Activated CD8-positive, alpha-beta memory T cell treated with anti-CD3 and anti-CD28 coated beads for 48 hours (primary cell): ENCODE measurements at places on chromosomes 12 and 14.
A peak's percentile ranks its signal among the peaks of the same experiment; 100 is the strongest.

DNA sequence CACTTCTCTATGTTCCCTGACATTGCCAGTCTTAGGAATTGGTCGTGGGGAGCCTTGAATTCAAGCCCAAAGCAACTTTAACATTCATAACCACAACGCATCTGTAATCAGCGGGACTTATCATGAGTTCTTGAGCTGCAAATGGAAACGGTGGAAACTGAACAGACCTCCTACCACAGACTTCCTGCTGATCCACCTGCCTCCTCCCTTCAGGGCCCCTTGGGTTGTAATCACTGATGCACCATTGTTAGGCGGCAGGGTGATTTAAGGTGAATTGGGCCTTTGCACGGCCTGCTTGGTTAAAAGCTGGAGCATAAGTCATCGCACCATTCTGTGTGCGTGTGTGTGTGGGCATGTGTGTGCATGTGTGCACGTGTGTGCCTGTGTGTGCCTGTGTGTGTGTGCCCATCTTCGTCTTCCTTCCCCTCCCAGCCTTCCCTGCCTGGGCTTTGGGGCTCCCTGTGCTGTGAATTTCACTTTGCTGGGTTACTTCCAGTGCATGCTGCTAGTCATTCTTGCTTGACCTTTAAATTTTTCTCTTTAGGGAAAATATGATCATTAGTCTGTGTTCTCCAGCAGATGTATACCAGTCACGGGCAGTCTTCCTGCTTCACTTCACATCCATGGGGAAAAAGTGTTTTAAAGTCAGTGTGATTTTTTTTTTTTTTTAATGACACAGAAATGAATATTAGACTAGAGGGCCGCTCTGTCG is 29.1 kb downstream of the CHST11 start:
- no peak for DNase-seq

DNA sequence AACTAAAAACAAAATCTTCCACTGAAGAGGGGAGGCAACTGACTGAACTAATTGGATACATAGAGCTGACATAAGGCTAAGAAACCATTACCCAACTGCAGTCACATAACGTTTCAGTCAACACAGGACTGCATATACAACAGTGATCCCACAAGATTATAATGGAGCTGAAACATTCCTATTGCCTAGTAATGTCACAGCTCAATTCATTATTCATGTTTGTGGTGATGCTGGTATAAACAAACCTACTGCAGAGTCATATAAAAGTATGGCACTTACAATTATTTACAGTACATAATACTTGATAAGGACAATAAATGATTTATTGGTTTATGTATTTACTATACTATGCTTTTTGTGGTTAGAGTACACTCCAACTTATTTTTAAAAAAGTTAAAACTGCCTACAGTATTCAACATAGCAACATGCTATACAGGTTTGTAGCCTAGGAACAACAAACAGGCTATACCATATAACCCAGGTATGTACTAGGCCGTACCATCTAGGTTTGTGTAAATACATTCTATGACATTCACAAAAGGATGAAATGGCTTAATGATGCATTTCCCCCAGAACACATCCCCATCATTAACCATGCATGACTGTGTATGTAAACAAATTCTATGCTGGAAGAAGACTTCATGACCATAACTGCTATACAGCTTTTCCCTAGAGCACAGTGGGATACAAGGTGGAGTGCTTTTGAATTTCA is 4.3 kb downstream of the NAP1L1 start:
- DNase-seq: no peak

GRCh38 chr12:97536353-97536752 is 73.7 kb downstream of the RMST start:
- no peak for DNase-seq

DNA sequence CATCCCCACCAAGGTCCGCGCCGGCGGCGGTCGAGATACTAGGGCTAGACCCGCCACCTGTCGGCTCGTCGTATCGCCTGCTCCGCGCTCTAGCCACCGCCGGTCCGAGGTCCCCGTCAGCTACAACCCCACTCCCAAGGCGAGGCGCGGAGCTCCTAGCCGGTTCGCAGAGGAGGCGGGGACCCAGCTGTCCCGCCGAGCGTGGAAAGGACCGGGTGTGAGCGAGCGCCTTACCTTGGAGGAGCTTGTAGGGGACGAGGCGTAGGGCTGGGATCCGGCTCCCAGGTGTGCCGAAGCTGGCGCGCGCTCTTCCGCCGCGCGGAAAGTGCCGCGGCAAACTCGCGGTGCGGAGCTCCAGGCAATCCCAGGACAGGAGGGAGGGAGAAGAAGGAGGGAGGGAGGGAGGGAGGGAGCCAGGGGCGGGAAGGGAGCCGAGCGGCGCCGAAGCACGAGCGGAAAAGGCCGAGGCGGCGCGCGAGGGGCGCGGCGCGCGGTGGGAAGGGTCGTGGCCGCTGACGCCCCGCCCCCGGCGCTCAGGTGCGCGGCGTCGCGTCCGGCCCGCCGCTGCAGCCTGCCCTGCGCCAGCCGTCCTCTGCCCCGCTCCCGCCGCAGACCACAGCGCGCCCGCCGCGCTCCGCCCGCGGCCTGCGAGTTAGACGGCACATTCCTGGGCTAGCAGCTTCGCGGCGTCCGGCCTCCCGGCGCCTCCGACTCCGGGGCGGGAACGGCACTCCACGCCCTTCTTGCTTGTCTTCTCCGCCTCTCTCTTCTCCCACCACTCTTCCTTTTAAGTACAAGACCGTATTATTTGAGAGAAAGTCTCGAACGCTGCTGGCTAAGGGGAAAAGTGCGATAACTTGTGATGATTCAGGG is at the start of gene PAWR:
Gene PAWR, minus strand, starts transcription at position 327 of the 873 bp plus-strand sequence. CDS start 720 bp downstream, outside the sequence.
- peak; percentile 2 for DNase-seq

DNA sequence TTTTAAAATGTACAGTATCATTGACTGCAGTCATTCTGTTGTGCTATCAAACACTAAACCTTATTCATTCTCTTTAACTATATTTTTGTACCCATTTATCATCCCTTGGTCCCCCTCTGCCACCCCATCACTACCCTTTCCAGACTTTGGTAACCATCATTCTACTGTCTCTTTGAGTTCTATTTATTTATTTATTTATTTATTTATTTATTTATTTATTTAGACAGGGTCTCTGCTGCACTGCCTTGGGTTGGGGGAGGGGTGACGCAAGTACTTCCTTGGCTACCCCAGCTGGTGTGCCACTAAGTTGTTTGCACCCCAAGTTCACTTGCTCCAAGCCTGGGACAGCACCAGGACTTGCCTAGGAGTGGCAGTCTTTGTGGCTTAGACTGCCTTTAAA is 427.8 kb upstream of the NOVA1 start:
- no peak for DNase-seq

DNA sequence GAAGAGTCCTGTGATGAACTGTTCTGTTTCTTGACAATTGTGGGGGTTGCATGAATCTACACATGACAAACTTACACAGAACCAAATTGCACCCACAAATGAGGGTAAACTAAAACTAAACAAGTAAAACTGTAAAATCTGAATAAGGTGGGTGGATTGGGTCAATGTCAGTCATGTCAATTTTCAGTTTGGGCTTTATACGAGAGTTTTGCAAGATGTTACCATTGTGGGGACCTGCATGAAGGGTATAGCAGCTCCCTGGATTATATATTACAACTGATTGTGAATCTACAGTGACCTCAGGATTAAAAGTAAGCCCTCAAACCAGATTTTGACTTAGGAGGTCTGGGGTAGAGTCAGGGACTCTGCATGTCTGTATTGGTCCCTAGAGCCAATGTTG is 101.5 kb upstream of the LHX5 start:
- DNase-seq: no peak

- no peak for DNase-seq
Observed at GRCh38 chr12:46292754-46293402, 24.0 kb upstream of the SLC38A1 start.

DNA sequence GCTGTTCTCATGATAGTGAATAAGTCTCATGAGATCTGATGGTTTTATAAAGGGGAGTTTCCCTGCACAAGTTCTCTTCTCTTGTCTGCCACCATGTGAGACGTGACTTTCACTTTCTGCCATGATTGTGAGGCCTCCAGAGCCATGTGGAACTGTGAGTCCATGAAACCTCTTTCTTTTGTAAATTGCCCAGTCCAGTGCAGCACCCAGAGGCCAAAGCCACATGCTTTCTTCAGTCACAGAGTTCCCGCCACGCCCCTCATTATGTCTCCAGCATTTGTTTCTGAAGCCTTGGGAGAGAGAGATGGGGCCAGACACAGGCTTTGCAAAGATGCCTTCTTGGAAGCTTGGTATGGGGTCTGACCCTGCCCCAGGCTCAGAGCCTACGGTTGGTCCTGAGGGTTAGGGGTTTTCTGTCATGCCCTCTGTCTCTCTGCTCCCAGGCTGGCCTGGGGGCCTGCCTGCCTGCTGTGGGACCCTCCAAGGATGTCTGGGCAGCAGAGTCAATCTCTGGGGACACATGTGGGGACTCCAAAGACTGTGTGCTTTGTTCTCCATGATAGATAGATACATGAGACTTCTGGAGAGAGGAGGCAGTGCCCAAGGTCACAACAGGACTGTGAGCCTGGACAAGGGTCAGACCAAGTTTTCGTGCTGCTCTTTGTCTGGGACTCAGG is 114.1 kb upstream of the PRMT8 start:
- no peak for DNase-seq

- DNase-seq: no peak
Observed at GRCh38 chr14:100791348-100791735, 34.6 kb upstream of the MEG3 start.

- no peak for DNase-seq
Observed at GRCh38 chr12:104689635-104690034, 232.9 kb downstream of the CHST11 start.

DNA sequence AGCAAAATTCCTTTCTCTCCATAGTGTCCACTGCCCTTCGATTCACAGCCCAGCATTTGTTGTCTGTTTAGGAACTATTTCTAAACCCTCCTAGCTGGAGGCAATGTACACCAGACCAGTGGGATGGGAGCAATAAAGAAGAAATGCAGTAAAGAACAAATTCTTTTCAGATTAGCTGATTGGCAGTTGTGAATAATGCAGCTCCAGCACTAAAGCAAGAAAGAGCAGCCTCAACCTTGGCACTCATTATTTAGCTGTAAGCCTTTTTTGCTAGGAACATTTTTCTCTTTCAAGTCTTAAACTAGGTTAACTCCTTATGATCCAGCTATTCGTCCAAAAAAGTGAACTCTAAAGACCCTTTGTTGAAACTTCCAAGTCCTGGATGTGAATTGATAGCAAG is 580.5 kb upstream of the STXBP6 start:
- DNase-seq: no peak
